NCI-H82 (cell line): ENCODE measurements at places on chromosomes 16 and 17.

GRCh38 chr17:7922845-7923628, 6.6 kb downstream of the KCNAB3 start:
- no peak for DNase-seq

- DNase-seq, result peak; percentile 98
Measured at GRCh38 chr17:2029911-2030778, at the start of gene DPH1. Gene DPH1, plus strand, starts transcription at chr17:2030153. Its CDS starts 17 bp downstream, at chr17:2030170.

- no peak for DNase-seq
Measured at GRCh38 chr16:69610356-69610755, 44.6 kb downstream of the NFAT5 start.

- no peak for DNase-seq
Measured at GRCh38 chr16:75263963-75264445, 12.6 kb upstream of the BCAR1 start.
